ENCODE measurements at places on chromosomes 2 and 18.

- DNase-seq: no peak
Measured at GRCh38 chr2:3171564-3172264, 205.9 kb downstream of the EIPR1 start.

DNA sequence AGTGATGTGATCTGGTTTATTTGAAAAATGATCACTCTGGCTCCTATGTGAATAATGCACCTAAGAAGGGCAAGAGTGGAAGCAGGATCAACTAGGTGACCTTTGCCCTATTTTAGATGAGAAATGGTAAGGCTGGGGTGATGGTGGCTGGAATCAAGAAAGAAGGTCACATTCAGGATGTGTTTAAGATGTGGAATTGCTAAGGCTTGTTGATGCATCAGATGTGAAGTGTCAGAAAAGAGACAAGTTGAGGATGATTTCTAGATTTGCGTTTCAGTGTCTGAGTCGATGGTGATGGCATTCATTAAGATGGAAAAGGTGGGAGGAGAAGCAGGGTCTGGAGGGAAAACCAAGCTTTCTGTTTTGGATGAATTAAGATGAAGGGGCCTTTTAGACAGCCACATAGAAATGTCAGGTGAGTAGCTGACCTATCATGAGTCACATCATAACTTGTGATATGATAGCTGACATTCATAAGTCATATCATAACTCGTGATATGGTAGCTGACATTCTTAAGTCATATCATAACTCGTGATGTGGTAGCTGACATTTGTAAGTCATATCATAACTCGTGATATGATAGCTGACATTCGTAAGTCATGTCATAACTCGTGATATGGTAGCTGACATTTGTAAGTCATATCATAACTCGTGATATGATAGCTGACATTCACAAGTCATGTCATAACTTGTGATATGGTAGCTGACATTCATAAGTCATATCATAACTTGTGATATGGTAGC lies 101.2 kb upstream of the SEC11C start:
- DNase-seq: no peak

GRCh38 chr2:127508631-127509034 lies 17.7 kb downstream of the IWS1 start:
- DNase-seq: no peak

GRCh38 chr18:48295586-48296311 lies 113.4 kb downstream of the ZBTB7C start:
- no peak for DNase-seq

DNA sequence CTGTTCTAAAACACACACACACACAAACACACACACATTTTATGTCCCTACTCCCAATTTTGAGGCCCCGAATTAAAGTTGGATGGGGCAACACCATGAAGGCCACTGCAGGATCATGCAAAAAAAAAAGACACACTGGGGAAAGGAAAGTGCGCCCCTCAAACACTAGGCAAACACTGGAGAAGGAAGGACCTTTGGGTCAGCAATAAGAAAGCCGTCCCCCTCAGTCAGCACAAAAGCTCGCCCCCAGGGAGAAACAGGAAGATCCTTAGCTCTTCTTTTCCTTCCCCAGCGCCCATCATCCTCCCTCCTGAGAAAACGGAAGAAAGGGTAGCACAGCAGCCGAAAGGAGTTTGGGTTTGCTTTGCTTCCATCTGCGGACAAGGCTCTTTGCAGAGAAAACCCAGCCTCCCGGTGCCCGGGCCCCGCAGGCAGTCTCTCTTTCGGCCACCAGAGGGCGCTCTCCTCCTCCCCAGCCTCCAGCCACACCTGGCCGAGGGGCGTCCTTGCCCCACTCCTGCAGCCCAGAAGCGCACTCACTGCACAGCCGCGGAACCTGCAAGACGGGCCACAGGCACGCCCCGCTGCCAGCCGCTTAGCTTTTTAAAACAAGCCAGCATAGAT lies 248.5 kb downstream of the CDH20 start:
- peak; percentile 35 for DNase-seq

GRCh38 chr2:44838116-44838790 lies 103.2 kb upstream of the SIX3 start:
- no peak for DNase-seq

GRCh38 chr2:38370664-38371063 lies 6.4 kb downstream of the ATL2 start:
- DNase-seq: no peak

- no peak for DNase-seq
Measured at GRCh38 chr2:179024445-179024844, 25.5 kb downstream of the CCDC141 start.

Measured in stimulated activated CD8-positive, alpha-beta memory T cell treated with anti-CD3 and anti-CD28 coated beads, Interleukin-4, amount 100 ng/mL, for 4 hours (primary cell).